NCI-H1930 (cell line): ENCODE measurements at places on chromosomes 3 and 15.

DNA sequence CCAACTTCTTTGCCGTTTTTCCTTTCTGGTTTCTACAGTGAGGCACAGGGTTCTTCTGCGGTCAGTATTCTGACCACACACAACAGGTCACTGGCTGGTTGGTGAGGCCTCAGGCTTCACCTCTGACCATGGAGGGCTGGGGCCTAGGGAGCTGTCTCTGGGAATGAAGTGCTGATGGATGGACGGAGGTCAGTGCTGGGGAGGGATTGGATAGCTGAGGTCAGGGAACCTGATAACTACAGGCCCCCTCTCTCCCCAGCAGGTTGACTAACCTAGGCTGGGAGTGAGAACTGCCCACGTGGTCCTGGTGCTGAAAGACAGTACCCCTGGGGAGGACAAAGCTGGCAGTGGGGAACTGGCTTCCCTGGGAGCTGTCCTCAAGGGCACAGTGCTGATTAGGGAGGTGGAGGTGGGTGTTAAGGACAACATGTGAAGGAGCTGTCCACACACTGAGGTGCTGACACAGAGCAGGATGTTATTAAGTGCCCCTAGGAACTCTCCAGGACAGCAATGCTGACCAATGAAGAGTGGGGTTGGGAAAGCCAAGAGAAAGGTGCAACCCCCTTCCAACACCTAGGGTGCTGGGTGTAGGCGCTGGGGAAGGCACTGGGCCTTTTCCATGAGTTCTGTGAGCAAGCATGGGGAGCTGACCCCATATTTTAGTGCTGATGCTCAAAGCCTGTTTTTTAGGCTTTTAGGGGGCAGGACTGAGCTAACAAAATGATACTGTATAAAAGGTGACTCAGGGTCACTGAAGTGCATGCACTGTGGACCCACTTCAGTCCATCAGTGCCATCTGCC lies 45.2 kb downstream of the ATP2B2 start:
- no peak for DNase-seq

GRCh38 chr3:61847784-61848462 lies 286.6 kb downstream of the PTPRG start:
- no peak for DNase-seq

GRCh38 chr3:163476179-163476578 lies 1602.1 kb downstream of the SI start:
- DNase-seq: no peak

DNA sequence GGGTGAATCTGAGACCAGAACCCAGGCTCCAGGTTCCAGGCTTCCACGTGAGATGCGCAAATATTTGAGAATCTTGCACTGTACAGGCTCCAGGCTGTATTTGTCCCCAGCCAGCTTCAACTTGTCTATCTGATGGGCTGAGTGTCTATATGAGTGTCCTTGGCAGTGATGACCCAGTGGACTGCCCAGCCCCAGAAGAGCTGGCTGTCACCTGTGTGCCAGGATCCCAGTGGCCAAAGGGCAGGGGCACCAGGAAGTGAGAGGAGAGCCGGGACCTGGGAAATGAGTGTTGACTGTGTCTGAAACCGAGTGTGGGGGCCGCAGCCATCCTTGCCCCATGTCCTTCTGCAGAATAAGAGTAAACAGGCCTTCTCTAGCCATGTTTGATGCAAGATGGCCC lies 10.4 kb downstream of the FAH start:
- DNase-seq: no peak

DNA sequence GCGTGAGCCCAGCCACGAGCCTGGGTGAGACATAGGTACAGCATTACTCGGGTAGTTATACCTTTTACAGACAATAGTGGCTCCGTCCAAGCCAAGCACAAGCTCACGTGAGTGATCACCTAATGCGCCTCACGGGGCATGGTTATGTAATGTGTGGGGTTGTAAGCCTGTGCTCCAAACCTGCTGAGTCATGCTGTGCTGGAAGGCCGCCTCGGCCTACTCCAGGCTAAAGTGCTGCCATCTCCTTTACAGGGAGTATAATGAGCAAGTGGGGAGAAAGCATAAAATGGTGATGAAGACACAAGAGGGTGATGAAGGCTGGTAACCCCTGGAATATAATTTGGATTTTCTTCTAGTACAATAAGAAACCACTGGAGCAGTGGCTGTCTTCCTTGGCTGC lies 175.8 kb upstream of the STT3B start:
- no peak for DNase-seq

DNA sequence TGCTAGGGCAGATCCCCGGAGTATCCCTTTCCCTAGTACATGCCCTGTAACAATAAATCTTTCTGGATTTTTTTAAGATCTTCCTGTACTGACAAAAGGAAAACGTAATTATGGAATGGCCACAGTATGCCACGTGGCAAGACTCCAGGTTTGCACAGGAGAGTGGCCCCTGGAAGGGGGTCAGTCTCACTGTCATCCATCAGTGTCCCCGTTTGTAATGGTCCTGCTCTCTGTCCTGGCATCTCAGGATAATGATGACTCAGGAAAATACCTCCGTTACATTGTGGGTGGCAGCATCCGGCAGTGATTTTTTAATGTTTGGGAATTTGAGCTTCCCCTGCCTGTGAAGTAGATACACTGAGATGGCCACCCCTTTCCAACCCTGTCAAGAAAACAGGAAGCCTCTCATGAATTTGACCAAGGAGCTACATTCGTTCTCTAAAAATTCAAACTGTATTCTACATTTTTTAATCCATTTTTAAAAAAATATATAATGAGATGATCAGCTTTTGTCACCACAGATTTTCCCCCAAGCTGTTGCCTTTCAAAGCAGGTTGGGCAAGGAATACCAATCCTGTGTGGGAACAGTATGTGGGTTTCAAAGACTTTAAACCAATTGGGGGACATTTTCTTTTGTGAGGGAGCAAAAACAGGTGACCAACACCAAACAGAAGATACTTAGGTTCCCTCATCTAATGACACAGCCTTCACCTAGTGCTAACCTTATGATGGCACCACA lies 110.4 kb downstream of the C3orf70 start:
- no peak for DNase-seq

GRCh38 chr3:132202586-132202985 lies 114.6 kb upstream of the ACP3 start:
- no peak for DNase-seq

- no peak for DNase-seq
Measured at GRCh38 chr15:58454950-58455401, 23.2 kb downstream of the LIPC start.

DNA sequence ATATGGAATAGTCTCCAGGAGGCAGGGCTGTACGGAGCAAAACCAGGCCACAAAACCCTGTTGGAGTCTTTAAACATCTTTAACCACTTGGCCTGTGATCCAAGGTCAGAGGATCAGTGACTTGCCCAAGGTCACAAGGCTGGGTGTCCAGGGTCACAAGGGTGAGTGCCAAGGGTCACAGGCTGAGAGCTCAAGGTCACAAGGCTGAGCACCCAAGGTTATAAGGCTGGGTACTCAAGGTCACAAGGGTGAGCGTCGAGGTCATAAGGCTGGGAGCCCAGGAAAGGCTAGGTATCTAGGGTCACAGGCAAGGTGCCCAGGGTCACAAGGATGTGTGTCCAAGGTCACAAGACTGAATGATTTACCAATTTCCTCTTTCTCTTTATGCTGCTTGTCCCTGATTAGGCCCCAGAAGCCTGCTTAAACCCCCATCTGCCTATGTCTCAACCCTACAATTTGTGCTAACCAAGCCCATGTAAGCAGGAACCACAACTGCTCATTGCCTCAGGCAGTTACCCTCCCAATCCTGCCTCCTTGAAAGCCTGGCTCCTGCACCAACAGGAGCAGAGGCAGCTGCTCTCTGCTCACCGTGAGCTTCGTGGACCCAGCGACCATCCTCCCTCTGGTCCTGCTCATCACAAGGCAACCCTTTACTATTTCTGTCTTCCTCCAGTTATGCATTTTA lies 51.5 kb downstream of the MGLL start:
- DNase-seq: no peak

DNA sequence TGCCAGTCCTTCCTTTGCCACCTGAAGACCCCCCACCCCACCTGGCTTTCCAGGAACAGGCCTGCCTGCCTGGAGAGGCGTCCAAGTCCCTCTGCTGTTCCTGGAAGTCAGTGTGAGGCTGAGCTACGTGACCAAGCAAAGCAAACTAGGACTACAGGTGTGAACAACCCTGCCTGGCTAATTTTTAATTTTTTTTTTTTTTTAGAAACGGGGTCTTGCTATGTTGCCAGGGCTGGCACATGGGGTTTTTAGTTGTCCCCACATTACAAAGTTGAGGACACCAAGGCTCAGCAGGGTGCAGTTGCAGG lies 17.4 kb downstream of the HEMK1 start:
- DNase-seq: no peak

DNA sequence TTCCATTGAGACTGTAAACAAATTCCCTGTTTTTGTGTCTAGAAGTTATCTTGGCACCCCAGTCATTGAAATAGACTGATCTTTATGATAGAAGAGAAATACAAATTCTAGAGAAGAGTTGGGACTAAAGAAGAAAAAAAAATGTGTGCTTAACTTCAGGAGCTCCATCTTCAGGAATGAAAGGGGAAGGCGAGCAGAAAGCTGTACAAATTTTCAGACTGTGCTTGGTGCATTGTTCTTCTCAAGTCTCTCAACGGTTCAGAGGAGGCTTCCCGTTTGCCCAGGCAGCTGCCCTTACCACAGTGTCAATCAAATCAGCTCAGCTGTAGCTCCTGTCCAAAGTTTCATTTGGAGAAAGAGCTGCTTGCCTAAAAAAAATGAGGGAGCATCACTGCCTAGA lies 41.7 kb downstream of the OXSM start:
- DNase-seq: no peak

- DNase-seq: no peak
Measured at GRCh38 chr3:48142316-48142870, 45.8 kb downstream of the CDC25A start.

GRCh38 chr3:8421267-8421666 lies 80.4 kb upstream of the LMCD1 start:
- no peak for DNase-seq

GRCh38 chr15:95304151-95304946 lies 1026.2 kb upstream of the NR2F2 start:
- DNase-seq: no peak

- no peak for DNase-seq
Measured at GRCh38 chr3:157819270-157820156, 286.7 kb downstream of the SHOX2 start.
